Right ventricle myocardium superior (tissue), 1 donor: ENCODE measurements at places on chromosomes 12 and 14. TPM values are rescaled to one million over a fixed set of nuclear protein-coding genes. Genes with fewer than 3 reads are reported as not detected.

- no peak for DNase-seq
Observed at GRCh38 chr14:96727073-96727472, 70.1 kb upstream of the VRK1 start.

DNA sequence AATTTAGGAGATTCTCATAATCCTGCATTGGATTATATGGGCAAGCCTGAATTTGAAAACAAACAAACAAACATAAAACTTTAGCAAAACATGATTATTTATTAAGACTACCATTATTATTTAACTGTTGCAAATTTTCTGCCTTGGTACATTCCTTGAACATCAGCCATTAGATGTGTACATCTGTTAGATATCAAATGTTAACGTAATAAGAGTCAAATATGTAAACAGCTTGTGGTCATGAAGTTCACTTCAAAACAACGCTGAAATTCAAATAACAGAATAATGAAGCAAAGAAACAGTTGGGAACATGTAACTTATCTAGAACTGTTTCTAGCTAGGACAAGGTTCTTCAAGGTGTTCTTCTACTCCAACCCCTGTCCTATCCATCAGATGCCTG lies 14.3 kb upstream of the TMX1 start:
- no peak for DNase-seq

DNA sequence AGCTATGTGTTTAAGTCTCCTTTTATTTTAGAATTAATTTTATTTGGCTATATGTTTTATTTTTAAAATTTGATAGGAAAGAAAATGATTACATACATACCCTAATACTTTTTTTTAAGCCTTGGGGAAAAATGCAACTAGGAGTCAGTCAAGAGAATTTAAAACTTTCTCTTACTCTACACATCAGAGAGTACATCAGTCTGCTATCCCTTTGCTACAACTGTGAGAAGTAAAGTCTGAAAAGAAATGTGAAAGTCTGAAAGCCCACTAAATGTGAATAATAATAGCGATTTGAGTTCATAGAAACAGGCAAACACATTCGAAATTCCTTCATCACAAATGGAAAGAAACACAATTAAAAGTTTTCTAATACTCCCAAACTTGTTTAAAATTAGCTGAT lies 95.0 kb downstream of the PTPRQ start:
- DNase-seq, result no peak

DNA sequence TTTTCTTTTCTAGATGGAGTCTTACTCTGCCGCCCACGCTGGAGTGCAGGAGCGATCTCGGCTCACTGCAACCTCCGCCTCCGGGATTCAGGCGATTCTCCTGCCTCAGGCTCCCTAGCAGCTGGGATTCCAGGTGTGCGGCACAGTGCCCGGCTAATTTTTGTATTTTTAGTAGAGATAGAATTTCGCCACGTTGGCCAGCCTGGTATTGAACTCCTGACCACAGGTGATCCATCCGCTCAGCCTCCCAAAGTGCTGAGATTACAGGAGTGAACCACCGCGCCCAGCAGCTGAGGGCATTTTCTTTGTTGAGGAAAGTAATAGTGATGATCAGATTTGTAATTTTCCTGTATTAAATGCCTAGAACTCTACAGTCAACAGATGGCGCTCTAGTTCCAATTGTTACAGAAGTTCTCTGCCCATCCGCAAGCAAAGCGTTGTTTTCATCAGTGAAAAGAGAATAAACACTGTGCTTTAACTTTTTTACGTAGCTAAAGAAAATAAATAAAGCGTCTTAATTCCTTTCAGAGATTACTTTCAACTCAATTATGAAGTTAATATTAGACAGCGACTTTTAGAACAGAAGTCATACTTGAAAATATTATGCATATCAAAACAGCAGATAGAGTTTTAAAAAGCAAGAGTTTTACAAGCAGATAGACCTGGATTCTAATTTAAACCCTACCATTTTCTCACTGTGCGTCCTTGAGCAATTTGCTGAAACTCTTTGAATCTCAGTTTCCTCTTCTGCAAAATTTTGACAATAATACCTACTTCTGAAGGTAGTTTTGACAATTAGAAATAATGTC lies 335.1 kb downstream of the DUSP6 start:
- no peak for DNase-seq

DNA sequence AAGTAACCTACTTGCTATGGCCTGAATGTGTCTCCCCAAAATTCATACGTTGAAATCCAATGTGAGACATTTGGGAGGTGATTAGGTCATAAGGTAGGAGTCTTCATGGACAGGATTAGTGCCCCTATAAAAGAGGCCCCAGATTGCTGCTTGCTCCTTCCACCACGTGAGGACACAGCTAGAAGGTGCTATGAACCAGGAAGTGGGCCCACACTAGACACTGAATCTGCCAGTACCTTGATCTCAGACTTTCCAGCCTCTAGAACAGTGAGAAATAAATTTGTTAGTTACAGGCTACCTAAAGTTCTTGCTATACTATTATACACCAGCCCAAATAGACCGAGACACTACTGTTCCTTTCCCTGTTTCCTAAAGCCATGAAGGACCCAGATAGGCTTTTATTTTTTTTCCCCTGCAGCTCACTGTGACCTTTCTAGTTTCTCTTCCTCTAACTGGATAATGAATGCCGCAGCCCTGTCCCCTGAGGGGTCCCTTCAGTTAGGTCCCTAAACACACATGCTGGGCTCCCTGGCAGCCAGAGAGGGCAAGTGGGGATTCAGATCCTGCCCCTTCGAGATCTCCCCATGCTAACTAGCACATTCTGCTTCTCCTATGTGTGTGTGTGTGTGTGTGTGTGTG lies 19.3 kb downstream of the SLC25A3 start:
- DNase-seq, result no peak

The SERPINA12 gene
- total RNA-seq, result not detected

DNA sequence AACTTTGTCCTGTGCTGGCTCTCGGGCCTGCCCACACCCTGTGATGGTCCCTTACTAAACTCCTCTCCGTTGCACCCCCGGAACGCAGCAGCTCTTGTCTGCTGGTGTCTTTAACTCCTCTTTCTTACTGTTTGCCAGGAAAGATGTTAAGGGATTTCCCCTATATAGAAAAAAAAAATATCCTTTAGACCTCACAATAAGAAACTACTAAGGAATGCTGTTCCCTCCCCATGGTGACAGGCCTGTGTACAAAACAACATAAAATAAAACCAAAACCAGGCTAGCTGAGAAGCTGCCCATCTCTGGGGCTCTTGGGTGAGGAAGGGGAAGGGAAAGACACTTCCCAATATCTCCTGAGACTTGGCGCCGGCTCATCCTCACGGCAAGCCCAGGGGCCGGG lies 95.4 kb downstream of the CHGA start:
- no peak for DNase-seq

The HOXC11 gene
- total RNA-seq, result not detected

GRCh38 chr14:97097296-97097695 lies 300.1 kb downstream of the VRK1 start:
- DNase-seq, result no peak

The PLEKHD1 gene
- total RNA-seq, result 0.22 TPM

- DNase-seq, result no peak
Observed at GRCh38 chr12:58156697-58157096, 215.3 kb downstream of the ATP23 start.

The RPGRIP1 gene
- total RNA-seq, result 0.27 TPM

The JKAMP gene
- 22.3 TPM for total RNA-seq

GRCh38 chr14:88346048-88346639 lies 23.1 kb upstream of the KCNK10 start:
- DNase-seq, result no peak

The RIMBP2 gene
- total RNA-seq, result not detected

The GLT8D2 gene
- total RNA-seq, result 6.1 TPM

- DNase-seq, result no peak
Observed at GRCh38 chr12:104478396-104479122, 21.8 kb downstream of the CHST11 start.
